ENCODE measurements at places on chromosomes 3 and 15.

DNA sequence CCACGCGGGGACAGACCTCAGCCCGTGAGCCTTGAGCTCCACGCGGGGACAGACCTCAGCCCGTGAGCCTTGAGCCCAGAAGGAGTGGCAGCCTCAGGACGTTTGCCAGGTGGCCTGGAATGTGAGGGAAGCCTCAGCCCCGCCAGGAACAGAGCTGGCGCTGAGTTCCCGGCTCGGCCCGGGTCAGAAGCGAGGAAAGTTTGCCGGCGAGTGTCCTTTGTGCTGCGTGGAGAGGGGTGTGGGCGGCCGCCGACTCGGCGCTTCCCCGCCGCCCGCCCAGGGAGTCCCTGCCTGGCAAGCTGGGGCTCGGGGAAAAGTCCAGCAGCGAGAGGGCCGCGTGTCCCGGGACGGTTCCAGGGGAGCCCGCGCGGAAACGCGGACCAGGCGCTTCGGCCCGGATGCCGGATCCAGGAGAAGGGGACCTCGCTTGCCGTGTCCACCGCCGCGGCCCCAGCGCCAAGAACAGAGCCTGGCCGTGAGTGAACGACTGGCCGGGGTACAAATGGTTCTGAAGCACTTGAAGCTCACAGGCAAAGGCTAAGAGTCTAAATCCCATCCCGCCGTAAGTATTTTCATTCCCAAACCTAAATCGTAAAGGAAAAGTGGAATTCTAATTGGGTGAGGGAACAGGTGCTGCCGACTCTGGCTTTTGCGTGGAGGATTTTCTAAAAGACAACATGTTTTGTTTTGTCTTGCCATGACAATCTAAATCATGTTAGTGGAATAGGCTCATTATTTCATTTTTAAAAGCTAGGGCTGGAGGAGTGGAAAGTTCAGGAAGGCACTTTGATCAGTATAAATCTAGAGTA lies 1.7 kb downstream of the LRRN1 start:
- DNase-seq: no peak

GRCh38 chr3:192881159-192881786 lies 36.4 kb downstream of the MB21D2 start:
- DNase-seq: no peak

DNA sequence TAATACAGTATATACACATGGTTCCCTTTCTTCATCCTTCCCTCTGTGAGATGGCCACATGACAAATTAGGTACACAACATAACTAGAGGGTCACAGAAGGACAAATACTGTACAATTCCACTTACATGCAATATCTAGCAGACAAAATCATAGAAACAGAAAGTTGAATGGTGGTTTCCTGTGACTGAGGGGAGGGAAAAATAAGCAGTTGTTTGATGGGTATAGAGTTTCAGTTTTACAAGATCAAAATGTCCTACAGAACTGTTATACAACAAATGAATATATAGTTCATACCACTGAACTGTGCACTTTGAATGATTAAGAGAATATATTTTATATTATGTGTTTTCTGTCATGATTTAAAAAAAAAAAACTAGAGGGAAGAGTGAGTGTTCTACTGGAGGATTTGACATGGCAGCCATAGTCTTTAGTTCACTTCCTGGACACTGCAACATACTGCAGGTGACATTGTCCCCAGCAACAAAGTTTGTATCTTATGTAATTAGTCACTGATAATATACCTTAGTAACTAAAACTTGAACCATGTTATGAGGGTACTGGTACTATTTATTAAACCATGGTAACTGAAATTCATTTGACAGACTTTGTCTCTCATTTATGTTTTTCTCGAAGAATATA lies 37.2 kb downstream of the CCDC54 start:
- no peak for DNase-seq

DNA sequence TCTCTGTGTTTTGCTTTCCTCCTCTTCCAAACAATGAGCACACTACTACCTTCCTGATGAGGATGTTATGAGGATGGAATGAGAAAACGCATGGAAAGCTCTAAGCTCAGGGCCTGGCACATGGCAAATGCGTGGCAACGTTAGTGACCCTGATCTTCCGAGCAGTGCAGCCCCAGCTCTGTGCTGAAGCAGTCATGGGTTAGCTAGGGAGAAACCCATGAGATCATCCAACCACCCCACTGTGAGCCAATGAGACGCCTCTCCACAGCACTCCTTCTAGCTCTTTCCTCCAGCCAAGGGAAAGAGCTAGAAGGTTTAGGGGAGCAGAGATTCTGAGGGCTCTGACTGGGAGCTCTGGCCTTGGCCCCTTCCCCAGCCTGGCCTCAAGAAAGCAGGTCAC lies 4.5 kb downstream of the CPN2 start:
- no peak for DNase-seq

- DNase-seq: no peak
Observed at GRCh38 chr3:136838641-136839555, 20.0 kb downstream of the SLC35G2 start.

GRCh38 chr3:104180906-104181305 lies 1185.8 kb upstream of the ALCAM start:
- DNase-seq: no peak

- DNase-seq: no peak
Observed at GRCh38 chr15:45732662-45733061, 97.8 kb downstream of the SQOR start.

GRCh38 chr3:151085889-151086483 lies 522 bp downstream of the MED12L start:
- no peak for DNase-seq

- no peak for DNase-seq
Observed at GRCh38 chr3:184880276-184881019, 68.5 kb downstream of the VPS8 start.

- DNase-seq: no peak
Observed at GRCh38 chr3:116663161-116664110, 46.1 kb upstream of the TUSC7 start.

DNA sequence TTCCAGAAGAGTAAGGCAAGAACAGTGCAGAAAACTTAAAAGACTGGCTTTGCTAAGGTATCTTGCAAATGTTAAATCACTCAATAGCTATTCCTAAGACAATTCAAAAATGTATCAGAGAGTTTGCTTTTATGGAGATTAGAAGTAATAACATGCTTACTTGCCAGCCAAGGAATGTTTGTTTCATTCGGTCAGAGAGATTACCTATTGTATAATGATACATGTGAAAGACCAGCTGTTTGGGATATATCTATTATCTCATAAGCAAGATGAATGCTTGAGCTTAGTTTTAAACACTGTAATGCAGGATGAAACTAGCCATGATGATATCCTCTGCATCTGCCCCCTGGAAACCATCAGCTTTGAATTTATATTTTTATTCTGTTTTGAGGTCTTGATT lies 70.7 kb downstream of the MAP2K5 start:
- no peak for DNase-seq

DNA sequence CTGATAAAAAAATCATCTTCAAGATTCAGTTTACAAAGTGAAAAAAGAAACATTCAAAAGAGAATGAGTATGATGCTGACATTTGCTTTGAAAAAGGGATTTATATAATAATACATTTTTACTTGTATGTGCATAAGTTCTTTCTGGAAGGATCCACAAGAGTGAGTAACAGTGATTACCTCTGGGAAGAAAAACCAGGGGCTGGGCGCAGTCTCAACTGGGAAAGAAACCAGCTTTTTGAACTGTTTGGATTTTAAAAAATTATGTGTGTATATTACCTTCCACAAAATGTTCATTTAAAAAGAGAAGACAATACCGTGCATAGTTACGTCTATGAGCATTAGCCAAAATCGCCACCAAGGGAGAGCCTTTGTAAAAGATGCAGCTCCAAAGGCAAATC lies 1.3 kb downstream of the CLEC3B start:
- DNase-seq: no peak

GRCh38 chr3:62319570-62320243 lies 53.6 kb downstream of the FEZF2 start:
- no peak for DNase-seq

GRCh38 chr15:49875392-49875791 lies 243.6 kb downstream of the ATP8B4 start:
- no peak for DNase-seq

- no peak for DNase-seq
Observed at GRCh38 chr3:57933602-57934001, 74.6 kb upstream of the FLNB start.

DNA sequence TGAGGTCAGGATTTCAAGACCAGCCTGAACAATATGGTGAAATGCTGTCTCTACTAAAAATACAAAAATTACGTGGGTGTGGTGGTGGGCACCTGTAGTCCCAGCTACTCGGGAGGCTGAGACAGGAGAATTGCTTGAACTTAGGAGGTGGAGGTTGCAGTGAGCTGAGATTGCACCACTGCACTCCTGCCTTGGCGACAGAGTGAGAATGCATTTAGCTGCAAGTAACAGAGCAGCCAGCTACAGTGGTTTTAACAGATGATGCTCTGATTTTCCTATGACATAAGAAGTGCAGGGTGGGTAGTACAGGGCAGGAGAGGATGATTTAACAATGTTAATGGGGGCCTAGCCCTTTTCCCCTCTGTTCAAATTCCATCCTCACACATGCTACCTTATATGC lies 267.9 kb downstream of the RPLP1 start:
- no peak for DNase-seq

- no peak for DNase-seq
Observed at GRCh38 chr3:63644212-63644797, 8.2 kb upstream of the SNTN start.

DNA sequence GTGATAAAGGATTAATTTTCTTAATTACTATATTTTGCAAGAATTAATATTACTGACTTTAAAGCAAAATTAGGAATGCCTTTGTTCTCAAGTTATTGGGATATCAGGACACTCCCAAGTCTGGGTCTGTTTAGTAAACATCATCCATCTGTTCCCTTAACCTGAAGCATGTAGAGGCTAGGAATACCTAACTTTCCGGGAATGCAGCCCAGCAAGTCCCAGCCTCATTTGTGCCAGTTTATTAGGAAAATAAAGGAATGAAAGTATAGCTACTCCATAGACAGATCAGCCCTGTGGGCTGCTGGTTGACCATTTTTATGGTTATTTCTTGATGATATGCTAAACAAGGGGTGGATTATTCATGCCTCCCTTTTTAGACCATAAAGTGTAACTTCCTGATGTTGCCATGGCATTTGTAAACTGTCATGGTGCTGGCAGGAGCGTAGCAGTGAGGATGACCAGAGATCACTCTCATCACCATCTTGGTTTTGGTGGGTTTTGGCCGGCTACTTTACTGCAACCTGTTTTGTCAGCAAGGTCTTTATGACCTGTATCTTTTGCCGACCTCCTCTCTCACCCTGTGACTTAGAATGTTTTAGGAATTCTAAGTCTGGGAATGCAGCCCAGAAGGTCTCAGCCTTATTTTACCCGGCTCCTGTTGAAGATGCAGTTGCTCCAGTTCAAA lies 540.2 kb downstream of the NAALADL2 start:
- no peak for DNase-seq

- no peak for DNase-seq
Observed at GRCh38 chr15:80660119-80660518, 35.0 kb upstream of the ABHD17C start.

GRCh38 chr3:71783152-71783551 lies 1.8 kb downstream of the PROK2 start:
- DNase-seq: no peak

GRCh38 chr3:126524429-126524988 lies 554 bp downstream of the CHST13 start:
- DNase-seq: no peak

DNA sequence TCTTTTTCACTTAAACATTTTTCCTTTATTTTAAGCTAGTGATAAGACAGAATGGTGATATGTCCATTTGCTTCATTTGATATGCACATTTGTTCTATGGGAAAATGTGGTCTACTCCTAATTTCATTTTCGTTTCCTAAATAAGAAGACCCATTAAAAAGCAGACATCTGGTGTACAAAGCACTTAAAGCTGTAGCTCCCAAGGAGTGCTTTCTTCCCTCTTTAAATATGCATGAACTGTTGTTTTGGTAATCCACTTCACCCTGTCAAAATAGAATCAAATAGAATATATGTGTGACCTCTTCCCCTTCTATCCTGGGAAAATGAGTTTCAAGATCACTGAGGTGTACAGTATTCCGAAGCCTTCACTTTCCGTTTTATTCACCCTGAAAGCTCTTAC lies 182.8 kb downstream of the ROBO2 start:
- no peak for DNase-seq

DNA sequence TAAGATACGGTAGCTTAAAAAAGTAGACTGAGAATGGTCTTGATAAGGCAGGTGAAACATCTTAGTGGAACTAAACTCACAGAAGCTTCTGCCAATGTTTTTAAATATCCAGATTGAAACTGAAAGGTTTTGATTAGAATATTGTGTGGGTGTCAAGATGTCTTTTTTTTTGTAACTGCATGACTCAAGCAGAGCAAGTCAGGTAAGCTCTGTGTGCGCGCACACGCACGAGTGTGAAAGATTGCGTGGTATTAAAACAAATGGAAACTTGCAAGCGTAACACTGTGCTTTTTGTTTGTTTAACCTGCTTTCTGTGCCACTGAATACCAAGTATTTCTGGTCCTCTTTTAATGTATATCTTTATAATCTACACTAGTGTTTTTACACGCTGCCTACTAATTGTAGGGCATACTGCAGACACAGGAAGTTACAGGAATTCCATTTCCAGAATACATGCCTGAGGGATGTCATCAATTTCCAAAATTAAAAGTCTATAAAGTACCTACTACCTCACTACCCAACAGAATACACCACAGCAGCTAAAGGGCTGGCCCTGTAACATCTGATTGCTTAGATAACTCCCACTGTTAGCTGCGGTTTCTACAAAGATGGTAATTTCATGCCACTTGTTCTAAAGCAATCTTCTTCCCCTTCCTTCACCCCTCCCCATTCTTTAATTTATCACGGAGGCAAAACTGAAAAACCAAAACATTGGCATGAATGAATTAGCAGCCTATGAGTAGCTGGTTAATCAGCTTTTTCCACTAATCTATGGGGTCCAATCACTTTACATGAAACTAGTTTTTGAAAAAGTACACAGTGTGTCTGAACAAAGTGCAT lies 472.8 kb downstream of the SHQ1 start:
- DNase-seq: peak; percentile 23

DNA sequence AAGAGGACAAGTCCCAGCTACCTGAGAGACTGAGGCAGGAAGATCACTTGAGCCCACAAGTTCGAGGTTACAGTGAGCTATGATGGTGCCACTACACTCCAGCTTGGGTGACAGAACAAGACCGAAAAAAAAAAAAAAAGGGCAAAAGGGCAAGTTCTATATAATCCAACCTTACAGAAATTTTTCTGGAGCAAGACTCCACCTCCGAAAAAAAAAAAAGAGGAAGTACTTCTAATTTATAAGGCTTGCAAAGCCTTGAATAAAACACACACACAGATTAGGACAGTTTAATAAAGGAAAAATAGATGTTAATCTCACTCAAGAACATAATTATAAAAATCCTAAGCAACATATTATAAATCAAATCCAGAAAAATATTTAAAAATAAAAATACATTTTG lies 14.4 kb upstream of the XYLB start:
- DNase-seq: no peak

Data from activated CD4-positive, alpha-beta T cell treated with anti-CD3 and anti-CD28 coated beads for 24 hours (primary cell).